Dorsolateral prefrontal cortex (tissue), 122 donors: ENCODE measurements at places on chromosomes 6 and 20. TPM values are rescaled to one million over a fixed set of nuclear protein-coding genes. Genes with fewer than 3 reads are reported as not detected.

The CDSN gene
- total RNA-seq, result not detected

The KIAA0408 gene
- 68.4 TPM for total RNA-seq

GRCh38 chr6:21438986-21439352 lies 154.6 kb upstream of the SOX4 start:
- no peak for DNase-seq

- no peak for DNase-seq
These were observed 26.8 kb downstream of the SUN5 start for GRCh38 chr20:32977281-32978008.

DNA sequence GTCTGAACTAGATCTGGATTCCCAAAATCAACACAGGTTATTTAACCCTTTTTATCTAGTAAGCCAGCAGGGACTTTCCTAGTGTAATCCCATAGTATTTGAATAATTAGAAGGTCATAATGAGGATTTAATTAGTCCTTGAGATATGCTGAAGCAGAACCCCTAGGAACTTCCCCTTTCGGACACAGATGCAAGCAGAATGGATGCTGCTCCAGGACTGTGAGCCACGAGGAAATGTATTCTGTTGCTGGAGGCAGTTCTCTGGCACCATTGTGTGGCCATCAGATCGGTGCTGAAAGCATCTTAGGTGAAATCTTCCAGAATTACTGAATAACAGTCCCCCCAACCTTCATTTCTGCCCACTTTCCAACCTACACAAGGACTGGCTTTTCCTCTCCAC lies 206.9 kb downstream of the TMEM242 start:
- no peak for DNase-seq

DNA sequence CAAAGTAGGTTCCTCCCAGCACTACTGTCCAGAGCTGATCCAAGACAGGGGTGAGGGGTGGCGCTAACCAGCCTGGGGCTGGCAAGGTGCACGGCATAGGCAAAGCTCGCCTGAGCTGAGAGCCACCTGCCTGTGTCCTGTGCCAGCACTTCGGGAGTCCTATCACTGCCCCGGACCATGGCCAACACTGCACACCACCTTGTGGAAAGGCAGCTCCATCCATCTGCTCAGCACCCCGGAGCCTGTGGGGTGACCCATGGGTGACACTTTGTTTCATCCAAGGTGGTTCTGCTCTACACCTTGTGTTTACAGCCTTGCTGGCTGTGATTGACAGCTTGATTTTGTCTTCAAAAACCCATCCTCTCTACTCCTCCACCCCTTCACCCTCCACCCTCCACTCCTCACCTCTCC lies 32.9 kb upstream of the GATA5 start:
- DNase-seq, result no peak
